A549 treated with ZK216348 at 1 μM for 4 hours (cell line): ENCODE measurements at places on chromosomes 12 and 14. TPM values are rescaled to one million over a fixed set of nuclear protein-coding genes. Genes with fewer than 3 reads are reported as not detected.

The CLEC12A gene
- not detected in 5 replicates for total RNA-seq

The MANSC1 gene
- total RNA-seq: 3.6 to 4.3 TPM (median 3.7 TPM) in 5 replicates

The YY1 gene
- total RNA-seq: 55.5 to 93.7 TPM (median 69.3 TPM) in 5 replicates

The SDR9C7 gene
- total RNA-seq: not detected in 5 replicates

The BBS10 gene
- 2.1 to 5.0 TPM (median 4.7 TPM) in 5 replicates for total RNA-seq

The PRH2 gene
- not detected in 5 replicates for total RNA-seq

The PLEKHH1 gene
- total RNA-seq: 3.3 to 5.4 TPM (median 3.7 TPM) in 5 replicates

The HAL gene
- total RNA-seq: 0.21 to 0.43 TPM (median 0.38 TPM) in 5 replicates

The IL22 gene
- not detected in 5 replicates for total RNA-seq

The BCL11B gene
- total RNA-seq: 0.23 to 0.45 TPM (median 0.25 TPM) in 5 replicates

The PRB2 gene
- total RNA-seq: not detected in 5 replicates
